ENCODE measurements at places on chromosomes 5 and 9.

DNA sequence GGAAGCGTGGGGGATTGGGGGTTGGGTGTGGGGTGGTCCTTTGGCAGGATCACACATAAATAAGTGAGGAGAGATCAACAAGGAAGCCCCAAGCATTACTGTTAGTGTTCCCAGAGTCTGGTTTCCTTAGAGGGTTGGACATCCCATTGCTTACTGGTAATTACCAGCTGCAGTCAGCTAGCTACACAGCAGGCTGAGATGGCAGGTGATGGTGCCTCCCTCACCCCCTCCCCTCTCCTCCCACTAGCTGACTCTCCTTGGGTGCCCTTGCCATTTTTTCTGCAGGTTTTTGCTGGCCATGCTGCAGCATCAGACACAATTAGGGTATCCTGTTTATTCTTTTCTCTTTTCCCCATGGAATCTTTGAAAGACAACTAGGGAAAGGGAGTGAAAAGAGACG lies 107.5 kb upstream of the TLR4 start:
- no peak for DNase-seq

DNA sequence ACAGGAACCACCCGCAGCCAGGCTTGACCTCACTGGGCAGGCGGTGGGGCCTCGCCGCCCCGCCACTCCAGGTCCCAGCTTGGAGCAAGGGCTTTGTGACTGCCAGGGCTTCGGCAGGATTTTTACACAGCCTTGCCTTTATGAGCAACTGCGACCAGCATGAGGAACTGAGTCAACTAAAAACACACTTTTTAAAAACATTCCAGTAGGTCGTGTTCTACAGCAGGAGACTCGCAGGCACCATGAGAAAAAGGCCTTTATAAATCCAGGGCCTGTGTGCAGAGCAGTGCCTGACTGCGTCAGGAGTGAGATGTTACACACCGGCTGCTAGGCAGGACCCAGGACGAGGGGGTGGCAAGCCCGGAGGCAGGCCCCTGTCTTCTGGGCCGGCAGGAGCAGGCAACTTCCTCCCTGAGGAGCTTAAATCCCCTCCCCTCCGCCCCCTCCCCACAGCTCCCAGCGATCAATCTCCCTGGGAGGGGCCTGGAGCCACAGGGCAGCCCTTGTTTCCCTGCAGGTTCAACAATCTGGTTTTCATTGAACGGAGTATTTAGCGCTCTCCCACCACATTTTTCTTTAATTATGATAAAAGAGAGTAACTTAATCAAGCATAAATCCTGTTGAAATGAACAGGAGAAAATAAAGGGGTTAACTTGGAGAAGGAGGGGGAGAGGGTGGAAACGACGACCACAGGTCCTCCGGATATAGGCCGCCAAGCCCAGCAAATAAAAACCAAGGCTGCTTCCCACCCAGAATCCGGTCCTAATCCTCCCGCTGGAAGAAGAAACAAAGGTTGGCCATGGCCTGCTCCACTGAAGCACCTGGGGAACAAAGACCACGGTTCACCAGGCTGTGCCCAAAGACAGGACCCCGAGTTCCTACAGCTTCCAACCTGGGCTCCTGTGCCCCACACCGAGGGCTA lies 92.5 kb downstream of the ROR2 start:
- DNase-seq = no peak

GRCh38 chr5:82408033-82408432 lies 129.9 kb upstream of the RPS23 start:
- no peak for DNase-seq

DNA sequence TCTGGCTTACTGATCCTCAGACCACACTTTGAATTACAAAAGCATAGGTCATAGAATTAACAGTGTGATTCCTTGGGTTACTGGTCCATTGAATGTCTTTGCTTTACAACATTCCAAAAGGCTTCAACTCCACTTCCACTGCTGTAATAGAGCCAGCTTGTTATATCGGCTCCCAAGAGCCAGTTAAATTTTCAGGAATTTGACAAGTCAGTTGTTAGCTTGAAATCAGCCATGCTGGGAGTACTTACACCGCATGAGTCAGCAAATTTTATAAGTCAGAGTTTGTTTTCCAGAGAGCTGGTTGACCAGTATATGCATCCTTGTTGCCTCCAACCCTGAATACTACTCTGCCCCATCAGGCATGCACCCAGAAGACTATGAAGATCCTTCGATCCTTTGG lies 73.1 kb downstream of the FOXB2 start:
- DNase-seq = no peak

DNA sequence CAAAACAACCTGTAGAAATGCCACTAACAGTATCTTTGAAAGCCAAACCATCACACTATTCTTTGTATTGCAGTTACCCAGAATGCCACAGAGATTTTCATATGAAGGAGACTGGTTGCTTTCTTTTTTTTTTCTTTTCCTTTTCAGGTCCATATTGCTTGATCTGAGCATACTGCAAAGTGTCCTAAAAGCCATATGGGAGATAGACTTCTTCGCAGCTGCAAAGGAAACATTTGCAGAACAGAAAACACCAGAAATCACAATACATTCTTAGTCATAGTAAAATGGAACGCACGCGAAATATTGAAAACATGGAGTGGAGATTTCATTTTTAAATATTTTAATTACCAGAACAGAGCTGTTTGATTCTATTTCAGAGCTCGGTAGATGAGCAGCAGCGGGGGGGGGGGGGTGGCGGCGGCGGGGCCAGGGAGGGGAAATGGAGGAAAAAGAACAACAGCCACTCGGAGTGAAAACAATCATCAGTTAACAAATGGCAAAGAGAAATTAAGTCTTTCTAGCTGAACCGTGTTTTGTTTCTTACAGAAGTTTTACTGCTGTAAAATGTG lies 284.1 kb downstream of the NFIB start:
- no peak for DNase-seq

DNA sequence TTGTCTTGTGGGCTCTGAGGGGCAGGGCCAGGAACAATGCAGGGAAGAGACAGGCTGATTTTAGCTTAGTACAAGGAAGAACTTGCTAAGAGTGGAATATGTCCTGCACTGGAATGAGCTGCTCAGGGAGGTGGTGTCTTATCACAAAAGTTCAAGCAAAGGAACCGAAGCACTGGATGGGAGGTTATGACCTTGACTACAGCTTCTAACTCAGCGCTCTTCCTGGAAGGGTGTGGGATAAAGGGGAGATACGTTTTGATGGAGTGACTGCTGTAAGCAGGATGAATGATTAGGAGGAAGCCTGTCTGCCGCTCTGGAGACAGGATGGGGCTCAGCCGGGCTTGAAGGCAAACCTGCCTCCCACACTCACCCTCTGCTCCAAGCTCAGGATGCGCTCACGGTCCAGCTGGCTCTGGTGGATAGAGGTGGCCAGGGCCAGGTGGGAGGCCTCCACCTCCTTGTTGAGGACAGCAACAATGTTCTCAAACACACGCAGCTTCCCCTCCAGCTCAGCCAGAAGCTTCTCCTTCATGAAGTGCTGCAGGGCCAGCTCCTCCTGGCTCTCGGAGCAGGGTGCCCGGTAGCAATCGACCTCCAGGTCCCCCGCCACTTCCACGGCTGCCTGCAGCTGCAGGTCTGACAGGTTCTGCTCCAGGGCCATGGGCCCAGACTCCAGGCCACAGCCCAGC lies 13.5 kb downstream of the TRAF1 start:
- DNase-seq = no peak

GRCh38 chr9:110932863-110933262 lies 105.4 kb downstream of the LPAR1 start:
- no peak for DNase-seq

GRCh38 chr5:10826971-10827370 lies 65.9 kb upstream of the DAP start:
- DNase-seq = no peak

- DNase-seq = no peak
Observed at GRCh38 chr5:131224387-131225201, 39.3 kb upstream of the CDC42SE2 start.

DNA sequence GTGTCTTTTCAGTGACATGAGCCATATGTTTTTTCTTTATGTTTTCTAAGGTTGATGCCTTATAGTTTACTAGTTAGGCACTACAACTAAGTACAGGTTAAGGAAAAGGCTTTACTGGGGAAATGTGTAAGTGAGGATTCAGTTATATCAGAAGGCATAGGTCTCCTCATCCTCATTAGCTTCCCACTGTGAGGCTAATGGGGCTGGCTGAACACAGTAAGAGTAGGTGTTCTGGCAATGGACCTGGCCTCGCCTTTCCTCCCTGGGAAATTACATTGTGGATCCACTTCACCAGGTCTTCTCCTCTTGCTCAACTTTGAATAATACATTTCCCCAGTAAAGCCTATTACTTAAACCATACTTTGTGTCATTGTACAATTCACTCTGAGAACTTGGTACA lies 225.5 kb downstream of the PTPRD start:
- DNase-seq = no peak

- DNase-seq = no peak
Observed at GRCh38 chr5:158436271-158437065, 577.5 kb upstream of the CLINT1 start.

DNA sequence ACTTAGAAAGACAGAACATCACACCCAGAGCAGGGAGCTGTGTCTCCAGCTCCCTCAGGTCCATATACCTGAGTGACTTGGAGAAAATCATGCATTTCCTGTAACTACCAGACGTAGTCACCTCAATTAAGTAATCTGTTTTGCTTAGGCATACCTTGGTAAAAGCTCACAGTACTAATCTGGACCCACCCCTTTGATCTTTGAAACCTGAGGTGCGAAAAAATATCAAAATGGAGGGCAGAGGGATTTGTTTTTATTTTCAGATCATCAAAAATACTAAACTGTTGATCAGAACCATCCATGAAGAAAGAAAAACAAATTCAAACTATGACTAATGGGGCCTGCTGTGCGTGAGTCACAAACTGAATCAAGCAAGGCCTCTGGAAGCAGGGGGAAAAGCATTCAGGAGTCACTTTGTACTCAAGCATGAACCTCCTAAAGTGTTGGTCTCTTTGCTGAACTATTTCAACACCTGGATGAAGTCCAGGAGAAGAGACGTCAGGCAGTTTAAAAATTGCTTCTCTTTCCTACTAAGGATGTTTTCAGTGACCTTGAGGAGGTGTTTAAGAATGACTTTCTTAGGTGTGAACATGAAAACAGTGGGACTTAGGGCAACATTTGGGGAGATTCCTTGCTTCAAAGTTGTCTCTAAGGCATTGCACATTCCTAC lies 76.3 kb downstream of the MUSK start:
- no peak for DNase-seq

GRCh38 chr5:90962481-90962880 lies 403.9 kb downstream of the ADGRV1 start:
- DNase-seq = no peak

GRCh38 chr9:88947581-88948573 lies 43.4 kb upstream of the S1PR3 start:
- DNase-seq = no peak

DNA sequence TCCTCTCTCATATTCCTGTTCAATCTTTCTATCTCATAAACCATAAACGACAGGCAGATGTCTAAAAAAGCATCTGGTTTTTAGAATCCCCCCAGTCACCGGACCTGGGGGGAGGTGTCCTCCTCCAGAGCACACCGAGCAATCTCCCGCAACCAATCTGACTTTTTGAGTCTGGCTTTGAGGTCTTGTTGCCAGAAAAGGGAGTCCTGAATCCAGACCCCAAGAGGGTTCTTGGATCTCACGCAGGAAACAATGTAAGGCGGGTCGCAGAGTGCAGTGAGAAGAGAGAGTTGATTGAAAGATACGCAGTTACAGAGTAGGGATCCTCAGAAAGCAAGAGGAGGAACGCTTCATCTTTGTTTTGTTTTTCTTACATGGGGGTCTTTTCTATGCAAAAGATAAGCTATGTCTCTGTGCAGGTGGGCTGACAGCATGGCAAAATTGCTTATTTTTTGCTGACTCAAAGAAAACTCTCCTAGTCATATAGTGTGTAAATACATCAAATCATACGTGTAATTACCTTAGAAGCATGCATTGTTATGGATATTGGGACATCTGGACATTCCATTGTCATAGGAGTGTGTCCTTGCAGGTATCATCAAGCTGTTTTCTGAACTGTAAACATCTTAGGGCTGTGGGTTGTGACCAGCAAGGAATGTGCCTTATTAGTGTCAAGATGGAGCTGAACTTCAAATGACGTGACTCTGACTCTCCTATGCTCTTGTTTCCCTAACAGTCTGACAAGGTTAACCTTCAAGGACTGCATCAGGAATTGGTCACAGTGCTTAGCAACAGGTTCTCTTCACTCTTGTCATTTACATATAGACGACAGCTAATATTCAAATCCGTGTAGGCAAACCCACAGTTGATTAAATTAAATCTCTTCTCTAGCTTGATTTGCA lies 159.3 kb upstream of the DAPK1 start:
- DNase-seq = no peak

GRCh38 chr5:91424638-91425436 lies 41.7 kb upstream of the ARRDC3 start:
- no peak for DNase-seq

DNA sequence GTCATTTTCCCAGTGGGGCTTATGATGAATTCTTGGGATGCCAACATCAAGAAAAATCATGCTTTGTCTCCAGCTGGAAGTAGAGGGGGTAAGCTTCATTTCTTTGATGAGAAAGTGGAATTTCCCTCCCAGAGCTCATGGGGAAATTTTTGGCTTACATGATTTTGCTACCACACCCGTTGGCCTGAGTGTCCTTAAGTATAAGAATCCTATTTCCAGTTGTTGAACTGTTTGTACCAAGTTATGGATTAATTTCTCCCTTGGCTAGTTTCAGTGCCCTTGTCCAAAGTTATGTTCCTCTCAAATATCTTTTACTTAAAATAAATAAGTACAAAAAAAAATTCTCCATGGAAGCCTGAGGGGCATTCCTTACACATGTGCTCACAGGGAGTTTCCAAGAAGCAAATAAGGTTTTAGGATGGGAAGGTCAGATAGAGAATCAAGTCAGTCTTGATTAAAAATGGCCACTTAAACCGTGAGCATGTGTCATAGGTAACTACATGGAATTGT lies 82.3 kb downstream of the PTCD2 start:
- DNase-seq = no peak

DNA sequence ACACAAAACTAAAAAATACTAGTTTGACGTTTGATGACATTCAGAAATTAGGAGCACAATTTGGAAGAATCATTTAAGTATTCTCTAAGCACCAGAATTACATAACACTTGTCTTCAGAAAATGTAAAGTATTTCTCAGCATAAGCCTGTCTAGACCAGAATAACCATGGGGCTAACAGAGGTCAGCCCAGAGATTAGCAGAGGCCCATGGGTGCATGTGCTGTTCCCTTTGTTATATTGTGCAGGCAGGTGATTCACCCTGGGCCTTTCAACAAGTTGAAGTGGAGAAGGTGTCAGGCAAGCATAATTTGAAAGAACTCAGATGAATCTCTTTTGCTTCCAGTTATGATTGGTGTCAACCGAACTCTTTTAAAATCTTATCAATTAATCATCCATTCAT lies 227.9 kb downstream of the LURAP1L start:
- DNase-seq = no peak

- no peak for DNase-seq
Observed at GRCh38 chr9:1938675-1939170, 76.4 kb upstream of the SMARCA2 start.

DNA sequence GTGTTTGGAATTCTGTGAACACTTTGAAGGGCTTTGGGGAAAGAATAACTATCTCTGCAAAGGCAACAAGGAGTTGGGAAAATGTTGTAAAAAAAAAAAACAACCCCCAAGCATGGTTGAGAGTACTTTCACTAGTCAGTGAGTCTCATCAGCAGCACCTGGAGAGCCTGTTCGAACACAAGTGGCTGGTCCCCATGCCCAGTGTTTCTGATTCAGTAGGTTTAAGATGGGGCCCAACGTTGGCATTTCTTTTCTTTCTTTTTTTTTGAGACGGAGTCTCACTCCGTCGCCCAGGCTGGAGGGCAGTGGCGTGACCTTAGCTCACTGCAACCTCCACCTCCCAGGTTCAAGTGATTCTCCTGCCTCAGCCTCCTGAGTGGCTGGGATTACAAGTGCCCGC lies 59.5 kb downstream of the KLF4 start:
- no peak for DNase-seq
